ENCODE measurements at places on chromosomes 16 and 17.

DNA sequence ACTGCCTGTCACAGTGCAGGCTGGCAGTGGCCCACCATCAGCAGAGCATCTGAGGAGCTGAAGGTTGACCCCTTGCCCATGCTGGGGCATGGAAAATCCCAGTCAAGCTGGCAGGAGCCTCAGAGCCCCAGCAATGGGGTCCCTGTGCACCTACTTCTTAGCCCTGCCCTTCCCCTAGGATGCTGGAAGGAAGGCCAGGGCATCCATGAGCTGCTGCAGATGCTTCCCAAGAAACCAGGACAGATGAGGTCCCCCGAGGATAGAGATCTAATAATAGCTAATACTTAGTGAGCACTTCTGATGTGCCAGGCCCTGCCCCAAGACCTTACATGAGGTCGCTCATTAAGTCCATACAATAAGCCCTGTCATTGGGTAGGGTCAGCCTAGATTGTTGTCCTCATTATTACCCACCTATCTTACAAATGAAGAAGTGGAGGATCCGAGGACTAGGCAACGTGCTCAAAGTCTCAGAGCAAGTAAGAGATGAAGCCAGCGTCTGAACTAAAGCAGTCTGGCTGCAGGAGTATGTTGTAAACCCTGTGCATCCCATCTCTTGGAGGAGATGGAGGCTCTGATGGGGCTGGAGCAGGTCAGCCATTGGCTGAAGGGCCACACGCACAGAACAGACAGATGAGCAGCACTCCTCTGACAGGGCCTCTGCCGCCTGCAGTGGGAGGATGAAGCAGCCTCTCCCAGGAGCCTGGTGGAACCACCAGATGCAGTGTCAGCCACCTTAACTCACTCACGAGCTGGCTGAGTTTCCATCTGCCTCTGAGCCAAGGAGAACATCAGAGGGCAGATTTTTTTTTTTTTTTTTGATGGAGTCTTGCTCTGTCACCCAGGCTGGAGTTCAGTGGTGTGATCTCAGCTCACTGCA lies 175.4 kb downstream of the WSCD1 start:
- DNase-seq, result no peak

GRCh38 chr16:4511441-4512082 lies 27.0 kb downstream of the CDIP1 start:
- no peak for DNase-seq

GRCh38 chr17:58279016-58279711 lies 1.6 kb downstream of the MPO start:
- DNase-seq, result no peak

GRCh38 chr17:11121341-11121985 lies 119.5 kb upstream of the SHISA6 start:
- no peak for DNase-seq

GRCh38 chr16:17375461-17376304 lies 95.1 kb downstream of the XYLT1 start:
- DNase-seq, result no peak

Data from activated CD8-positive, alpha-beta memory T cell treated with anti-CD3 and anti-CD28 coated beads for 4 hours (primary cell).